ENCODE measurements at places on chromosomes 16 and 17.

DNA sequence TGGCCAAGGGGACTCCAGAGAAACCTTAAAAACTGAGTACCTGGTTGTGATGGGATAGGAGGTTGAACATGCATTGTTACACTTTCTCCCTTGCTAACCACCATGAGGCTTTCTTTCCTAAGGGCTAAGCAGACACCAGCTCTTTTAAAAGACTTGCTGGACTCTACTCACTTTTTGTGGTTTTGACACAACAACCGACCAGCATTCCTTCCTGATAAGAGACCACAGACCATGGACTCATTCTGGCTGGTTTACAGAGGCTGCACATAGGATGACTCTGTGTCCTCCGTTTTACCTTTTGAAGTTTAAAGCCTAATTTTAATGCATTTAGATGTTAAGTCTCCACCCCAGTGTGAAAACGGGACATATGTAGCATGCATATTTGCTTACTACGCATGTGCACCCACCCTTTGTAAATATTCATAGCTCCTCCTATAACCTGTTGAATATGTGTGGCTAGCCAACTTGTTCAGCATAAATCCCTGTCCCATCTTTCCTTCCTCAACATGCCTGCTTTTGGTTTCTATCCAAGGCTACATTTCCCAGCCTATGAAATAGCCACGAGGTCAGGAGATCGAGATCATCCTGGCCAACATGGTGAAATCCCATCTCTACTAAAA is 475.9 kb downstream of the GRIN2A start:
- no peak for DNase-seq

GRCh38 chr17:74361230-74362068 is at the start of gene BTBD17:
BTBD17 (minus strand) TSS chr17:74361868; CDS start chr17:74361819, 49 bp downstream.
- peak; percentile 50 for DNase-seq

DNA sequence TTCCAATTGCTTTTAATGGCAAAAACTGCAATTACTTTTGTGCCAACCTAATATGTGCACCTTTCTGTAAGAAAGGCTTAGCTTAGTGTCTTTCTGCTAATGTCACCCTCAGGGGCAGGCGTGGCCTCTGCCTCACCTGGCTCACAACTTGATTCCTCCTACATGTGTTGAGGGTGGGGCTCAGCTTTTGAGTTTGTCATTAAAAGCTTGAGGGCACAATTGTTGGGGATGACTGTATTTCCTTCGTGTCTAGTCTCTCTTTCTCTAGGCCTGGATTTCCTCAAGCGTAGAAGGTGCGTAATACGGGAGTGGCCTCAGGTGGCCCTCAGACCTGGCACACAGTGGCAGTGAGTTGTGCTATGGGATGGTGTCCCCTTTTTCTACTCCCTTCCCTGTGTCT is 94.4 kb downstream of the CLEC16A start:
- DNase-seq, result no peak

GRCh38 chr17:55962951-55963401 is 190.3 kb upstream of the ANKFN1 start:
- DNase-seq, result no peak

GRCh38 chr16:80938004-80938878 is 68.4 kb downstream of the CMC2 start:
- DNase-seq, result no peak

- no peak for DNase-seq
Measured at GRCh38 chr17:50210240-50211225, 9.1 kb upstream of the COL1A1 start.

DNA sequence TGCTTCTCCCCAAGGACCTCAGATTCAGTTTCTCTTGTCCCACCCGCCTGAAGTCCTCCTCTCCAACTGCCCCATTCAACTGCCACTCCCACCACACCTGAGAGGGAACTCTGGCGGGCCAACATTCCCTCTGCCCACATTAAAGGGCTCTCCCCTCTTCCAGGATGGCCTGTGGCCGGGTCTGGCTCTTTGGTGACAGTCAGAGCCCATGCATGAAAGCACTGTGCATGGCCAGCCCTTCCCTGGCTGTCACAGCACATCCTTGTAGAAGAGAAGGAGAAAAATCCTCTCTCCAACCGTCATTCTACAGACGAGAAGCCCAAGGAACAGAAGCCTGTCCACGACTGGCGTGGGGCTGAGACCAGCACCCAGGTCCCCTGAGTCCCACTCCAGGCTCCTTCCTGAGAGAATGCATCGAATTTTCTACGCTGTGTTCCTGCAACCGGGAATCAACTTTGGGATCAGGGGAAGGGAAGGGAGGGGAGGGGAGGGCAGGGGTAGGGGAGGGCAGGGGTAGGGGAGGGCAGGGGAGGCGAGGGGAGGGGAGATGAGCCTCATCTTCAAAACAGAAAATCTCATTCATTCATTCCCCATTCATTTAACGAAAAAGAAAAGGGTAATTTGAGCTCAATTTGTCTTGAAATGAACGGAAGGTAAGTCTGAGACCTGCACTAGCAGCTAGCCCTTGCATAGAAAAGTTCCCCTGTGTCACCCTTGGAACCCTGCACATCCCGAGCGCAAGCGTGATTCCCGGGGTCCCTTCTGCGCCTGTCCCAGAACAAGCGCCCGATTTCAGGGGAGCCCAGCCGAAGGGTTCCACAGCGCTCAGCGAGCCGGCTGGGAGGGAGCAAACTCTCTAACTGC is at the start of gene ABCC12:
Gene ABCC12 (minus strand): TSS at position 68 of the 864 bp plus-strand sequence. CDS start 9,569 bp downstream, outside the sequence.
- DNase-seq, result no peak

GRCh38 chr16:5882087-5882640 is 784.6 kb upstream of the EEF2KMT start:
- DNase-seq, result no peak

- DNase-seq, result peak; percentile 67
Measured at GRCh38 chr16:29815032-29815721, 775 bp upstream of the PAGR1 start.

DNA sequence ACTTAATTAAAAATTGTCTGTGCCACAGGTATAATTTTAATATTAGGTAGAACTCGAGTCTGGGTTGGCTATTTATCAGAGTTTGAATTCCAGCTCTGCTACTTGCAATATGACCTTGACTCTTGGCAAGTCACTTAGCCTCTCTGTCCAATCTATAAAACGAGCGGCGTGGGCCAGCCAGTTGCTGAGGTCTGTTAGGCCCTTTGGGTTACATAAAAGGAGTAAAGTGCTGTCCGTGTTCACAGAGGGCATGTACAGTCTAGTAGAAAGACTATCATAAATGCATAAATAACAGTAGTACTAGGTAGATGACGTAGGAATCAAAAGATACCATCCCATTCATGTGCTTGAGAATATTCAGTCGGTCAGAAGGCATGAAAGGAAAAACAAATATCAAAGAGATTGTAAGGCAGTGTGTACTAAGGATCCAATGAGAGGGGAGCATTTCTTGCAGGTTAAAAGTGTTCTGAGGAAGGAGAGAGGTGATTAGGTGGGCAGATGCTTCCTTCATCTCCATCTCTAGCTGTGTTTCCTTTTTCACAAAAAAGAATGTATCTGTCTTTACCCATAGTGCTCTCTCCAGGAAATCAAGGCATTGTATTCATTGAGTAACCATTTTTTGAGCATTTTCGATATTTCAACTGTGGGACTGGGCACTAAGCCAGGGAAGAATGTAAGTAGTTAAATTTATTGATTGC is 2.4 kb downstream of the TNRC6A start:
- no peak for DNase-seq

GRCh38 chr16:49284962-49285361 is 3.3 kb upstream of the CBLN1 start:
- no peak for DNase-seq

DNA sequence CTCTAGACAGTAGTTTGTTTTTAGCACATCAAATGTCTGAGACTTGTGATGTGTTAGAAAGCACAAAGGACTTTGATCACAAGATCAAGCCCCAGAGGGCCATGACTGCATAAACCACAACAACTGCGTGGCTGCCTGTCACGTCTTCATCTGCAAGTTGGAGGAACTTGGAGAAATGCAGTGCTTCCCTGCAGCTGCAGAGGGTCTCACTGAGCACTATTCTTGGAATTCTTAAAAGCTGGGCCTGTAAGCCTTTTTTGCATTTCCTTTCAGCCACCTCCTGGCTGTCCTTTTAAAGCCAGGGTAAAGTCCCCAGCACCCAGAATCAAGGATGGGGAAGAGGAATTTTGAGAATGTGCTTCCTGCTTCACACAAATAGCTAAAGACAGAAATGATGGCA is 431.3 kb downstream of the MAF start:
- no peak for DNase-seq

DNA sequence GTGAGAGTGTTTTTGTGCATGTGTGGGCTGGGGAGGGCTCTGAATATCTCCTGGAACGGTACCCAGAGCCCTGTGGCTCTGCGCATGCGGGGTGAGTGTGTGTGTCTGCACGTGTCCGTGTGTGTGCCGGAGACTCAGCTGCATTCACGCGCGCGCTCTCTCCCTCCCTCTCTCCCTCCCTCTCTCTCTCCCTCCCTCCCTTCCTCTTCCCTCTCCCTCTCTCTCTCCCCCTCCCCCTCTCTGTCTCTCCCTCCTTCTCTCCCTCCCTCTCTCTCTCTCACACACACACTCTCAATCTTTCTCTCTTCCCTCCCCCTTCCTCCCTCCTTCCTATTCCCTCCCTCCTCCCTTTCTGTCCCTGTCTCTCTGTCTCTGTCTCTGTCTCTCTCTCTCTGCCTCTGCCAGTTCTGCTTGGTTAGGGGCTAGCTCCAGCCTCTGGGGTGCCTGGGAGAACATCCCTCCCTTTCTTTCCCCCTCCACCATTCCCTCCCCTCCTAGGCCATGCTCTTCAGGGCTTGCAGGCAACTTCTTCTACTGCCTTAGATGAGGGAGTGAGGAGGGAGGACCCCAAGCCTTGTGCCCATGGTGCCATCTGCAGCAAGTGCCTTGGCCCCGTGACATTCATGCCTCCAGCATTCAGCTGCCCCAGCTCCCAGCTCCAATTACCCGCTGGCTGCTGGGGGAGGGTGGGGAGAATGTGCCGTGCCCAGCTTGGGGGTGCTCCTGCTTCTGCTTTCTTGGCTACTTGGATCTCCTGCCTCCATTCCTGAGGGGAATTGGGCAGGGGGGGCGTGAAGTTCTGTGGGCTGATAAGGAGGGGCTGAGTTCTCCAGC is 6.4 kb downstream of the THRA start:
- DNase-seq, result peak; percentile 79

GRCh38 chr17:79630126-79630525 is 19.3 kb upstream of the RBFOX3 start:
- no peak for DNase-seq

DNA sequence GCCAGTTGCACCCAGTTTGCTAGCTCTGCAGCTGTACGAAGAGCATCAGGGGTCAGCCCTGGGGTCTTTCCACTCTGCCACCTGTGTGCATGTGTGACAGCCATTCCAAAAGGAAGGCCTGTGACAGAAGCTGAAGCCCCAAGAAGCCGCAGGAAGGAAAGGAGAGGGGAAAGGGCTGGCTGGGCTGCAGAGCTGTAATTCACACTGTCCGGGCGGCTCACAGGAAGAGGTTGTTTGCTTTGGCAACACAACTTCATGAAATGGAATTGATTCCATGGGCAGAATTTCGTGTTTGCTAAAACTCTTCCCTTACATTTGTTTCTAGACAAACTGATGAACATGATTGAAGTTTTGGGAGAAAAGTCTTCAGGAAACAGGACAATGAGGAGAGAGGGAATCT is 14.8 kb downstream of the TMEM204 start:
- DNase-seq, result no peak

DNA sequence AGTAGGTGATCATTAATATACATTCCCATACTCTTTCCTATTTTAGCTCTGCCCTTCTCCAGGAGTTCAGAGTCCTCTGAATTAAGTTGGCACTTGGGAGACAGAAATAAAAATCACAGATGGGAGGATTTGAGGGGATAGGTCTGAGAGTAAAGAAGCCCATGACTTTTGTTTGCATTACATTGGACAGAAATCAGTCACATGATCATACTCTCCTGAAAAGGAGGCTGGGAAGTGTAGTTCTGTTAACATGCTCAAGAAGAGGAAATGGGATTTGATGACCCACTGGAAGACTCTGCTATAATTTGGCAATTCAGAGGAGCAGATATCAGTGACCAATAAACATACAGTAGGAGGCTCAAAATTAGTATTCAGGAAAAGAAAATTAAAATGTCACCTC is 674.9 kb upstream of the C16orf82 start:
- DNase-seq, result no peak

DNA sequence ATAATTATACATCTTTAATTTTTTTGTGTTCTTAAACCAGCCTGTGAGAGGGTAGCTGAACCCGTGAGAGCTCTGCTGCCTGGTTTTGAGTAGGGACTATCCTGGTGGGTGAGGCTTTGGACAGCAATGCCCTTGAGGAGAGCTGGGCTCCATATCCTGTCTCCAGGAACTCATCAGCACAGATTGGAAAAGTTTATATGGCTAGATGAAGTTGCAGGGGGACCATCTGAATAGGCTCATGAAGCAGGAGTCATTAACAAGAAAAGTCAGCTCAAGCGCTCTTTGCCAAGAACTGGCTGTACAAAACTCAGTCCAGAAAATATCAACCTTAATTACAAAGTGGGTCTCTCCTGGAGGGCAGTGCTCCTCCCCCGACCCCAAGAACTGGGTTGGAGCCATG is 33.8 kb upstream of the SSTR2 start:
- DNase-seq, result no peak

DNA sequence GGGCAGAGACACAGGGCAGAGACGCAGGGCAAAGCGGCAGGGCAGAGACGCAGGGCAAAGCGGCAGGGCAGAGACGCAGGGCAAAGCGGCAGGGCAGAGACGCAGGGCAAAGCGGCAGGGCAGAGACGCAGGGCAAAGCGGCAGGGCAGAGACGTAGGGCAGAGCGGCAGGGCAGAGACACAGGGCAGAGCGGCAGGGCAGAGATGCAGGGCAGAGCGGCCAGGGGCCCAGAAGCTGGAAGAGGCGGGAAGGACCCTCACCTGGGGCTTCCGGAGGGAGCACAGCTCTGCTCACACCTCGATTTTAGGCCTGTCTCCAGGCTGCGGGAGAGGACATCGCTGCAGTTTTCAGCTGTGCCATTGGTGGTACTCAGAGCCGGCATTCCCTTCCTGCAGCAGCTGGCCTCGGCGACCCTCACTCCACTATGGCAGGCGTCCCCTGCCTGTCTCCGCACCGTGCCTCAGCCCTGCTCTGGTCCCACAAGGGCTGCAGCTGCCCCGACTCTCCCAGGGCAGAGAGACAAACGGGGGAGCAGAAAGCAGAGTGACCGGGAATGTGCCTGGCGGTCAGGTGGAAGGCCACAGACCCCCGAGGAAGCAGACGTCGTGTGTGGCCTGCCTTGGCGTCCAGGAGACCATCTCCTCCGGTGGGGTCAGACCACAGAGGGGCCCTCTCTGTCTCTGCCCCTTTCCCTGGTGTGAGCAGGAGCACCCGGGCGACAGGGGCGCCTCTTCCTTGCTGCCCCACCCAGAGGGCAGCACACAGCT is 29.9 kb downstream of the SOX8 start:
- DNase-seq, result no peak

DNA sequence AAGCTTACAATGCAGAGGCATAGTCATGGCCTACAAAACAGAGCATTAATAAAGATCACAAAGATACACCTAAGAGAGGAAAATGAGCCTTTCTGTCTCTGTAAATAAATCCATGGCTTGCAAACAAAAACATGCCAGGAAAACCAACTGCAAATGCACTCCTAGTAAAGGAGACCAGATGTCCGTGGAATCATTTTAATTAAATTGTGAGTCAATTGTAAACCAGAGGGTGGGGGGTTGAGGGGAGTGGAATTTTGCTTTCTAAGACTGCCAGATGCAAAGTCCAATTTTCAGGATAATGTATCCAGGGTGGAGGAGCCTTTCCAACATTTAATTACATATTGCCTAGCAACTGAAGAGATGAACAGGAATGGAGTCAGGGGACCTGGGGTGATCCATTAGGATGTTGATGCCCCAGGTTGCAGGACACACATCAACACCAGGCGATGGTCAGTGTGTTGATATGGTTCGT is 390.3 kb upstream of the CCL2 start:
- DNase-seq, result no peak
